ENCODE measurements at places on chromosomes 5 and 9. TPM values are rescaled to one million over a fixed set of nuclear protein-coding genes. Genes with fewer than 3 reads are reported as not detected.

DNA sequence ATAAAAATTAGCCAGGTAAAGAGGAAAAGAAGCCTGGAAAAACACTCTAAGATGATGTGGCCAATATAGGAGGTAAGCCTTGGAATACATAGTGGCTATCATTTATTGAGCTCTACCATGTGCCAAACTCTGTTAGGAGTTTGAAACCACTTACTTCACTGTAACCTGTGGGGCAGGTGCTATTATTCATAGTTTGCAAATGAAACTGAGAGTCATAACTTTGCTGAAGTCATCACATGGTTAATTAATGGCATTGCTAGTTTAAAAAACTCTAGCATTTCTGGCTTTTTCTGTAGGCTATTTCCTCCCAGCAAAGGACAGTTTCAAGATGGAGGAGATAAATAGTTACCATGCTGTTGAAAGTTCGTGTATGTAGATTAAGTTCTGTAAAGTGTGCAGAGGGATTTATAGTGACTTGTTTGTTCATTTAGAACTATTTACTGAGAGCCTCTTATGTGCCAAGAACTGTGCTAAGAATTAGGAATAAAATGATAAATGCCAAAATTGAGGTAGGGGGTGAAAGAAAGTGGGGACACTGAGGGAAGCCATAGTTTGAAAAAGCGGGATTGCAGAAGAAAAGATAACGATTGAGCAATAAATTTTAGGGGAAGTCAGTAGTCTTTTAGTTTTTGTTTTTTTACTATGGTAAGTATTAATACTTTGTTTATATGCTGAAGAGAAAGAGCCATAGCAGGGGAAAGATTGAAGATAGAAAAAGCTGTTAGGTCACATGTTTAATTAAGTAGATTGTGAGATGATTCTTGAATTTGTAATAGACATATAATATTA, 57.2 kb downstream of the WDR70 start:
- DNase-seq = no peak

- DNase-seq = no peak
Measured at GRCh38 chr5:105947461-105947860, 1723.3 kb downstream of the EFNA5 start.

DNA sequence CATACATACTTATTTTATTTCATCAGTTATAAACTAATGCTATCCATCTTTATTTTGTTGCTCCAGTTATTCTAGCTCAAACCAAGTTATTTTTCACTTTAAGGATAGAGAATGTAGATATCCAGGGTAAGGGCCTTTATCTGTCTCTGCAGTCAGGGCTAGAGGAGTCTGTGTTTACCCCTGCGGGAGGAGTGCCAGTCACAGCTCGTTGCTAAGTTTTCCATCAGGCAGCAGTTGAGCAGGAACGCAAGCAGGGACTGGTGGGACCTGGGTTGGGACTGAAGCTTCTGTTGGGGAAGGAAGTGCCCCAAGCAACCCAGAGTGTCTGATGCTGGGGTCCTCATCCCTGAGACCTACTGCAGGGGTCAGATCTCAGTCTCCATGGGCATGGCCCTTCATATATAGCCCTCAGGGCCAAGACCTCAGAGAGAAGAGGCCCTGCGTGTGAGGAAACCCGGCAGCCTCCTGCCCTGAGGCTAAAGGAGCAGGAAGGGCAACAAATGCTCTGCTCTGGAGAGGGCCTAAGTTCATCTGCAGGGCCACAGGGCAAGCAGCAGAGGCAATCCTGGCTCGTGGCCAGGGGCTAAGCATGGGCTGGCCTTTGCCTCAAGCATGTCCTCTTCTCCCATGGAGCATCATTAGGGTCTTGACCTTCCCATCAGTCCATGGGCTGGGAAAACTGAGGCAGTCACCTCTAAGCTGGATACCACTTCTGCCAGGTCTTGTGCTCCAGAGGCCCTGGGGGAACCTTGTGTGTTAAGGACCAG, 6.6 kb downstream of the SLC22A4 start:
- no peak for DNase-seq

DNA sequence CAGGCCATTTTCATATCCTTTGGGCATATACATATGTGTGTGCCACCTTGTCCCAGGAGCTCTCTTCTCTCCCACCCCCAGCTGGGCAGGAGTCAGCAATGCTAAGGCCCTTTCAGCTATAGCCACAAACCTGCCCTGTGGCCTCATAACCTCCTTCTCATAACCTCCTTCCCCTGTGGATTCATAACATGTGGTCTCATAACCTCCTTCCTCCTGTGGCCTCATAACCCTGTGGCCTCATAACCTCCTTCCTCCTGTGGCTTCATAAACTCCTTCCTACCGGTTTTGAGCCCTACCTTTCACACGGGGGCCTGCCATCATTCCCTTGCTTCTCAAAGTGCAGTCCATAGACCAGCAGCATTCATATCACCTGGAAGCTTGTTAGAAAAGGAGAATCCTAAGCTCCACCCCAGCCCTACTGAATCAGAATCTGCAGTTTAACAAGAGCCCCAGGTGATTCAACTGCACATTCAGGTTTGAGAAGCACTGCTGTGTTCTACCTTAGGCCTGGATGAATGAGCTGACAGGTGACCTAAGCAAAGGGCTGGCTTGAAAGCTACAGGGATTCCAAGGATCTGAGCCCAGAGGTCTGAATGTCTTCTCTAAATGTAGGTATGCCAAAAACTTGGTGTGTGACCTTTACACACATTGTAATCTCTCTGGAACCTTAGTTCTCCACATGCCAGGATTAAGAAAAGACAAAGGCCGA, 41.9 kb upstream of the PLPP6 start:
- no peak for DNase-seq

- no peak for DNase-seq
Measured at GRCh38 chr5:60404171-60404570, 295.8 kb downstream of the DEPDC1B start.

- no peak for DNase-seq
Measured at GRCh38 chr9:123514766-123515165, 158.8 kb downstream of the CRB2 start.

DNA sequence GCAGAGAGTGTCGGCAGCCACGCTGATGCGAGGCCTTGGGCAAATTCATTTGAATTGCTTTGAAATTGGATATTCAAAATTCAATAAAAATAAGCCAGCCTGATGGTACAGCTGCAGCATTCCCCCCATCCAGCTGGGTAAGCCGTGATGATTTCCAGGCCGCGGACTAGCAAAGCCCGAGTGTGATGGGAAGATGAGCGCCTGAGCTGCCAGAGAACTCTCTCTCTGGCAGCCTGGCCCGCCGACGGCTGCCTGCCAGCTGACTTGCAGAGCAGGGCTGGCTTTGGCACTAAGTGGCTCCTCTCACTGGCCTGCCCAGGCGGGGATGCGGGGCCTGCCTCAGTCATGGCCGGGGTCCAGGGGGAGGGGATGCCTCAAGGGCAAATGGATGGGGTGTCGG, 268.3 kb upstream of the WWC1 start:
- DNase-seq = no peak

DNA sequence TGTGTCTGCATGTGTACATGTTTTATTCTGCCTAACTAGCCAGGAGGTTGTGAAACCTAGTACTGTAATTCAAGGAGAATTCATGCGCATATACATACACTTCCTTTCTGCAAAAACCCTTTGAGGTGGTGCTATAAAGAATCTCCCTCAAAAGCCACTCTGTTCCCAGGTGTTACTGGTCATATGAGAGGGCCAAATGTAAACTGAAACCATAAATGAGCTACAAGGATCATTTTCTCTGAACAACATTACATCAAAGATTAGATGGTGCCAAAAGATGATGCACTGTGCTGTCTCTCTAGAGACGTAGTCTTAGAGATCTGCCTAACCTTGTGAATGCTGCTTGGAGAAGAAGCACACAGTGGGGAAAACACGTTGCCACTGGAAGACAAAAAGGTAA, 15.7 kb downstream of the NREP start:
- no peak for DNase-seq

DNA sequence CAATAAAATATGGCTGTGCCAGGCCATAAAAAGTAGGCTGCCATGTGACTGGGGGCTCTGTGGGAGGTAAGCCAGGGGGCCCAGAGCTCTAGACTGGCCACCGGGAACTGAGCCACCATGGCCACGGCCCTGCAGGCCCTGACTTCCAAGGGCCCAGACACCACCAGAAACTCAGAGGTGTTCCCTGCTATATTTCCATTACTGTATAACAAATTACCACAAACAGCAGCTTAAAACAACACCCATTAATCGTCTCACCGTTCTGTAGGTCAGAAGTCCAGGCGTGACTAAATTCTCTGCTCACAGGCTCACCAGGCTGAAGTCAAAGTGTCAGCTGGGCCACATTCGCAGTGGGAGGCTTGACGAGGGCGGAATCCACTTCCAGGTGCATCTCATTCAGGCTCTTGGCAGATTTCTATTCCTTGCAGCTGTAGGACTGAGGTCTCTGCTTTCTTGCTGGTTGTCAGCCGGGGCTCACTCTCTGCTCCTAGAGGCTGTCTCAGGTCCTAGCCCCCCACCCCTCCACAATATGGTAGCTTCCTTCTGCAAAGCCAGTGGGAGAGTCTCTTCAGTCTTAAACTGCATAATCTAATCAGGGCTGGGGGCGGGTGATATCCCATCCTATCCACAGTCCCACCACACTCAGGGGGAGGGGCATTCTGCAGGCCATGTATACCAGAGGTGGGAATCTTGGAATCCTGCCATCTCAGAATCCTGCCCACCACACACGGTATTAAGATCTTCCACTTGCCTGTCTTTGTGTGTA, 125.4 kb downstream of the C5orf15 start:
- DNase-seq = no peak

The LCN12 gene
- not detected for total RNA-seq

Measured in dermis blood vessel endothelial cell (primary cell).